ENCODE measurements at places on chromosomes 6 and 20.

- no peak for DNase-seq
Measured at GRCh38 chr6:44650947-44651346, 263.4 kb downstream of the CDC5L start.

DNA sequence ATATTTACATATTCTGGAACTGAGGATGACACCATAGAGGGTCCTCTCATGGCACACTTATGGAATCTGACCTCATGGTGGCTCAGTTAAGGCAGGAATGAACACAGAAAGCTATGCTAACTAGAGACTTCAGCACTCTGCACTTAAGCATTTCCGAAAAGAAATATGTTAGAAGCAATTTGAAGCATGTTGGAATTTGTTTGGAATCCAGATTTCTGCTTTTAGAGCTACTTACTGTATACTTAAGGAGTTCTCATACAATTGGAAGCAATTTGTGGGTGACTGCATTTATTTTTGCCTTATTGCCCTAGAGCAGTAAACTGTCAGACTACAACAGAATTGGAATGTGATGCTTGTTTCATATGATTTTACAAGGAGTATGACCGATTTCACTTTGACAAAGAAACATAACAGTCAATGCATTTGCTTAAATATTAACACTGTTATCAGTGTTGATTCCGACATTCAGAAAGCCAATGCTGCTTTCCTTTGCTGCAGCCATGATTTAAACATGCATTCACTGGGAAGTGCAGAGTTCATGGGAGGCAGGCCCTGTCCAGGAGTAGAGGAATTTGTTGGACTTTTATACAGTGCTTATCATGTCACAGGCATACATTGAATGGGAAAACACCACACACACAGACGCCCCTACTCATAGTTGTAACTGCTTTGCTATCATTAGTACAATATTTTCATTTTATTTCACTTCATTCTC is 244.4 kb downstream of the SAMD5 start:
- DNase-seq: no peak

GRCh38 chr6:137268911-137269310 is 49.7 kb upstream of the IFNGR1 start:
- DNase-seq: no peak

GRCh38 chr6:167524261-167525111 is 199.6 kb downstream of the TTLL2 start:
- DNase-seq: no peak

DNA sequence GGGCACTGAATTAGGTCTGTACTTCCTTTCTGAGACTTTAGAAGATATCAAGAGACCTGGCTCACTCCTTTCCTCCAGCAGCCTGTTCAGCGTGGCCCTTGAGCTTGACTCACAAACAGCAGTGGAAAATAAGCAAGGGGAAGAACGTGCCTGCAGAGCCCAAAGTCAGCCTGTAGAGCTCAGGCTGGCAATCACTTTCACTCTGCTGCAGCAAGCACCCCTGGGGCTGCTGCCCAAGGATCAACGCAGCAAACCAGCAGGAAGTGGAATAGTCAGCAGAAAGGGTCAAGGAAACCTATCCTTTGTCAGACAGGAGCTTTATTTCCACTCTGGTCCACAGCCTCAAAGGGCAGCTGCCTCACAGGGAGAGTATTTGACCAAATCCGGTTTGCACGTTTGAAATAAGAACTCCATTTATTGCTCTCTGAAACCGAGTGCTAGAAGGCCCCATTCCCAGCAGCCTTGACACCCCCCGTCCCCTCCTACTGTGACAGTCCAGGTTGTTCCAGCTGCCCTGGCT is 77.4 kb downstream of the PRDM1 start:
- DNase-seq: peak; percentile 28

DNA sequence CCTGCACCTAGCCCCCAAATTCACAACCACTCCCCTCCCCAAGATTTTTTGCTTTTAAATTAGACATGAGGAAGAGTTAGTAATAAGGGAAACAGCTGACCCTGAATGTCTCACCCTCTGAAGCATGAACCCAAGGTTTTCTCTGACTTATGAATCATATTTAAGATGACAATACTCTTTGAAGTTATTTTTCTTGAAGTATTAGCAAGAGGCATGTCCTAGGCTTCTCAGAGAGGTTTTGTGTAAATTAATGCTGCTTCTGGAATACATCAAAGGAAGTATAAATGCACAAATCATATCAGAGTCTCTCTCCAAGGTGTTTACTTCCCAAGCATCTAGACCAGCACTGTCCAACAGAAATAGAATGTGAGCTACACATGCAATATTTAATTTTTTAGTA is 408.1 kb upstream of the MARCKS start:
- no peak for DNase-seq

GRCh38 chr6:156154896-156155295 is 622.3 kb upstream of the ARID1B start:
- no peak for DNase-seq

- DNase-seq: no peak
Measured at GRCh38 chr6:116682334-116682712, 1.3 kb downstream of the KPNA5 start.

- no peak for DNase-seq
Measured at GRCh38 chr6:157215717-157216116, 107.6 kb downstream of the TMEM242 start.

DNA sequence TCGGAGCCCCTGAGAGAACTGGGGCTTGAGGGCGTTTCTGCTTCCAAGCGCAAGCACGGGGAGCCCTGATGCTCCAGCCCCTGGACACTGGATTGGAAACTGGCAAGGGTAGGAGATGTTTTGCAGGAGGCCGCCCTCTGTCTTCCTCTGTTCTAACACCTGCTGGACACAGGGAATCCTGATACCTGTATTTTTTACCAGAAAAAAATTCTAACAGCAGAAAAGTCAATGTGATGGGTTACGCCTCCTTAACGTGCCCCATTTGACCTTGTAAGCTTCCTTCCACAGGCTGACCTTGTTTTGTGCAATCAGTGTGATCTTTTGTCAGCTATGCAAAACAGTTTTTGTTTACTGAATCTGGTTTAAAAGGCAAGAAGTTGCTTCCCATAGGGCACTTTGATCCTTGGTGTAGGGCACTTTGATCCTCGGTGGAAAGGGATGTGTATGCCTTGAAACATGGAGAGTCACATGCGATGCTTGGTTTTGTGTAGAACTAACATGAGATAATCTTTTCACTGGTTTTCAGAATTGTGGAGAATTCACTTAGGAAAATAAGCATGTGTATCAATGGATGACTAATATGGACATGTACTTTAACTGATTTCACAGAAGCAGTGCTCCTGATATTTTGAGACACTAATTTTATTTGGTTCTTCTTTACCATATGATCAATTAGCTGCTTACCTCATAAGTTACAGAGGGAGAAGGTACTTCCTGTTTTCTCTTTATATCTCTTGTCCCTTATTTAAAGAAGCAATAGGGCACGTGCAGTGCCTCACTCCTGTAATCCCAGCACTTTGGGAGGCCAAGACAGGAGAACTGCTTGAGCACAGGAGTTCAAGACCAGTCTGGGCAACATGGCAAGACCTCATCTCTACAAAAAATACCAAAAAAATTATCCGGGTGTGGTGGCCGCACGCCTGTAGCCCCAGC is 59.9 kb upstream of the MAP3K4 start:
- no peak for DNase-seq
